ENCODE measurements at places on chromosomes 6 and 20. TPM values are rescaled to one million over a fixed set of nuclear protein-coding genes. Genes with fewer than 3 reads are reported as not detected.

DNA sequence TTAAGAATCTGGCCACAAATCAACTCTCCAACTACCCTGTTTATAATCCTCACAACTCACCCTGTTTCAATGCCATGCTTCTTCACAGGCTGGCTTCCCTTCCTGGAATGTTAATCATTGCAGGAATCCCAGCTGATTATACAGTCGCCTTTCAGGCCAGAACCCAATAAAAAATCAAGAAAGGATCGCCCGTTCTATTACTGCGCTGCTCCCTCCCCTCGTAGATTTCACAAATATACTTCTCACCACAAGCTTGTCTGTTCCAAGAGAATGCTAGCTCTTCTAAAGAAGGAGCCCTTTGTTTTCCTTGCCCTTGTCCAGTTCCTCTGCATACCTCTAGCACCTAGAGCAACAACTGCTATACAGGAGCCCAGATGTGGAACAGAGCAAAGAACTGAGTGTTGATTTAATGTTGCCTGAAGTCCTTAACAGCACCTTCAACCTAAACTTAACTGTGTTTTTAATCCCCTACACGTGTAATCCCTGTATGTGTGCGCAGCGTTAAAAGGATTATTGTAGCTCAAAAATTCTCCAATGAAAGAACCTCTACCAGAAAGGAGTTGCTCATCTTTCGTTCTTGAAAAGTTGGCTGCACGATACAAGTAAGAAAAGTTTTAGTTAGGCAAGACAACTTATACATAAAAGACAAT is 988 bp downstream of the ECHDC1 start:
- DNase-seq: peak; percentile 46

- DNase-seq: no peak
Observed at GRCh38 chr20:40953856-40954255, 74.8 kb upstream of the TOP1 start.

- peak; percentile 44 for DNase-seq
Observed at GRCh38 chr20:41717483-41717882, 99.3 kb upstream of the CHD6 start.

- no peak for DNase-seq
Observed at GRCh38 chr6:30724906-30725667, 4.9 kb downstream of the TUBB start.

- DNase-seq: no peak
Observed at GRCh38 chr6:127415096-127415495, 44.1 kb downstream of the KIAA0408 start.

DNA sequence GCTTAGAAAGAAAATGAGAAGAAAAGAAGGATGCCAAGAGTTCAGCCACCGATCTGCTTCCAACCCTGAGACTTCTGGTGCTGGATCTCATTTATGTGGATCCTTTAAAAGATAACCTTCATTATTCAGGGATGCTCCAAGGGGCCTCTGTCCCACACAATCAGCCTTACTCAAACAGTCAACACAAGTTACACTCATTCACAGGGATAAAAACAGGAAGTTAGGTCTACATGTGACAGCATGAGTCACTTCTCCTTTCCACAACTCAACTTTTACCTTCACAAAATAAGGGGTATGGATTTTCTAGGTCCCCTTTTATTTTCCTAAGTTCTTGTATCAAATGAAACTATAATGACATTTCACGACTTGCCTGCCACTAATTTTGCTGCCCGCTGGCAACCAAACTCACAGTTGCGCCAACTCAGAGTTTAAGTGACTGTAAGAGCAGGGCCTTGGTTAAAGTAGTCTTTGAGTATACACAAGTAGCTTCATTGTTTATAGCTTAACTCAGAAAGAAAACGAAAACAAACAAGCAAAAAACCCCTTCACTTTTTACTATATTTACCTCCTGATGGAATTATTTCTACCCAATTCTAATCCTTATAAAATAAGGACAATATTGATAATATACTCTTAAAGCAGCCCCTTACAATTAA is 278.8 kb upstream of the RUNX2 start:
- DNase-seq: no peak

- DNase-seq: no peak
Observed at GRCh38 chr6:57006101-57006500, 40.4 kb upstream of the KIAA1586 start.

GRCh38 chr20:60116128-60116909 is 158.1 kb downstream of the CDH26 start:
- DNase-seq: no peak

DNA sequence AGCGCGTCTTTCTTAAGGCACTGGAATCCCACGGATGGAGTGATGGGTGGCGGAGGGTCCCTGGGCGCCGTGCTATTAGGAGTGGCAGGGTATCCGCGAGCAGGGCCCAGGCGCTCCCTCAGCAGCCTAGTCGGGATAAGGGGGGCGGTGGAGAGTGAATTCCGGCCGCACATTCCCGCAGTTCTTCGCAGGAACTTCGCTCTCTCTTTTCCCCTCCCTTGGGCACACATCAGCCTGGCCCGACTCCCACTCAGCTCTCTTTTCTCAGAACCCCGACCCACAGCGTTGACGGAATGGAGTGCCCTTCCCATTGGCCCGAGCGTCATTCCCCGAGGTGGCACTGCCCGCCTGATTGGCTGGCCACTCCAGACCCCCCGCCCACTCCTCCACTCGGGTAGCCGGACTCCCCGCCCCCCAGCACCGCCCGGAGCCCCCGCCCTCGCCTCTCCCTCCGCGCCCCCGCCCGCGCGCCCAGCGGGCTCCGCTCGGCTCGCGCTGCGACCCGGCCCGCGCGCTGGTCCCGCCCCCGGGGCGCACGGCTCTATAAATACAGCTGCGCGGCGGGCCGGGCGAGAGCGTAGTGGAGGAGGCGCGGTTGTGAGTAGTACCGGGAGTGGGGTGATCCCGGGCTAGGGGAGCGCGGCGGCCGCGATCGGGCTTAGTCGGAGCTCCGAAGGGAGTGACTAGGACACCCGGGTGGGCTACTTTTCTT is at the start of gene ID4:
Gene ID4, plus strand, starts transcription at position 572 of the 712 bp plus-strand sequence. CDS start 385 bp downstream, outside the sequence.
- peak; percentile 98 for DNase-seq

DNA sequence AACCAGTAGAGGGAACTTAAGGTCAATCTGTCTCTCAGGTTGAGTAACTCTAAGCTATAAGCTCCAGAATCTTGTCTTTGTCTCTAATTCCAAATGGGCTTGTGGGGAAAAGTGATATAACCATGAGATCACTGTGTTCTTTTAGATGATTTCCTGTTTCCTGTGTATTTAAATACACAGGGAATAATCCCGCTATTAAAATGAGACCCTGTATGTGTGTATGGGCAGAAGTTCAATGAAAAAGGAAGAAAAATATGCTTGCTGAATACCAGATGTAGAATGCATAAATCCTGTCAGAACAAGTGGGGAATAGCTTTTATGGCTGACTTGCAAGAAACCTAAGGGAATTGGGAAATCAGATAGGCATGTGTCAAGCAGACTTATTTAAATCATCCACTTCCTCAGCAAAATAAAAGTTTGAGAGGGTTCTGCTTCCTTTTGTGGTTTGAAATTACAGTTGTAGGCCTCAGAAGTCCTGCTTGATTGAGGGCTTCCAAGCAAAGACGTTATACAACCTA is 164.7 kb upstream of the PDE7B start:
- no peak for DNase-seq

GRCh38 chr6:151290877-151291721 is 51.3 kb downstream of the AKAP12 start:
- peak; percentile 60 for DNase-seq

- DNase-seq: peak; percentile 28
Observed at GRCh38 chr6:136772685-136773472, 19.4 kb downstream of the MAP3K5 start.

GRCh38 chr6:111662072-111662793 is 56.6 kb upstream of the TRAF3IP2 start:
- DNase-seq: peak; percentile 50

Gene NR2E1
- not detected for polyA plus RNA-seq

Gene TGM2
- 85.8 TPM for polyA plus RNA-seq

Gene TAB2
- 14.2 TPM for polyA plus RNA-seq

Gene GNAS-AS1
- 0.97 TPM for polyA plus RNA-seq

Gene AIF1
- 12.8 TPM for polyA plus RNA-seq

Gene LPA
- 0.51 TPM for polyA plus RNA-seq

Gene NELFE
- 86.9 TPM for polyA plus RNA-seq

Gene ABRACL
- 97.1 TPM for polyA plus RNA-seq

Gene LSM2
- polyA plus RNA-seq: 57.9 TPM

Gene EZR
- 623 TPM for polyA plus RNA-seq

Gene GSTA2
- 383 TPM for polyA plus RNA-seq
